ENCODE measurements at places on chromosomes 1 and 21.

DNA sequence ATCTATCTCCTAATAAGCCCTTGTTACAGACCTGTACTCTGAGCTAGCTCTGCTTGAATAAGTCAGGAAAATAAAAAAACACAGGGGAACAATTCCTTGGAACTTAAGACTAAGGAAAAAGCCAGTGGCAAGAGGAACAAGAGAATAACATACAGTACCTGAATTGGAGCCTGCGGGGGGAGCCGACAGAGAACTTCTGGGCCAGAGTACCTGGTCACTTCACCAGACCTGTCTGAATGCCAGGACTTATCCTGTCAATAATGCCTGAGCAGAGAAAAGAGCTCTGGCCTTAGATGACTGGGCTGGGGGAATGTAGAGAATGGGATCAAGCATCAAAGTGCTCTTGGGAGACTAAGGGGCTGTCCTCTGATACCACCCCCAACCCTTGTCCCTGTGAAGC is 15.1 kb downstream of the PEA15 start:
- no peak for DNase-seq

DNA sequence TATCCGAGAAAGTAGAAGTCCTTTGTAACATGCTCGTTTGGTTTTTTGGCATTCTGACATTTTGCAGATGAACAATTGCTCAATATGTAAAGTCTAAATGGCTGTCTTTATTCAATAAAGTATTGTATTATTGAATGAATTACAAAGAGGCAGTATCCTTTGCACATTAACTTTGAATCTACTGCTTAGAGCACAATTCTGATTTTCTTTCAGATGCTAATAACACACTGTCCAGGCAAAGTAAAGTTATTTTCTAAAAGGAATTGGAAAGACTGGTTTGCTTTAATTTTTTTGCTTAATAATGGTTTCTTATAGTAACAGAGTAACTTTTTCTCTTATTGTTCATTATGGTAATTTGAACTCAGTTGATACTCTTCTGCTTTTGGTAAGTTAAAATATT is 494.8 kb downstream of the RWDD3 start:
- no peak for DNase-seq

- no peak for DNase-seq
These were observed 86.8 kb downstream of the LRRC8C start for GRCh38 chr1:89719502-89720306.

GRCh38 chr1:148333875-148334338 is 149.2 kb downstream of the PPIAL4G start:
- DNase-seq: no peak

- DNase-seq: no peak
These were observed 92.5 kb downstream of the ITSN1 start for GRCh38 chr21:33734818-33735217.

GRCh38 chr21:29224006-29224405 is 74.7 kb upstream of the BACH1 start:
- DNase-seq: no peak

- DNase-seq: no peak
These were observed 357.8 kb upstream of the PRMT6 start for GRCh38 chr1:106698660-106699059.

Measured in GM18507 (cell line).